ENCODE measurements at places on chromosomes 2 and 18. TPM values are rescaled to one million over a fixed set of nuclear protein-coding genes. Genes with fewer than 3 reads are reported as not detected.

Gene COBLL1
- 8.9 TPM for total RNA-seq

Gene EPAS1
- total RNA-seq = 11.0 TPM

Gene CRYGC
- total RNA-seq = not detected

Gene FAHD2B
- total RNA-seq = 26.1 TPM

Gene RIOK3
- 54.7 TPM for total RNA-seq

Gene ASB18
- not detected for total RNA-seq

Gene TMEFF2
- total RNA-seq = 46.8 TPM

Gene AKAIN1
- total RNA-seq = not detected

- H3K27me3 ChIP-seq = no peaks in the 10 kb centered on the region
- no peak for DNase-seq
- H3K4me3 ChIP-seq = no peak overlapping the region
Measured at GRCh38 chr2:205650931-205651330, 31.4 kb upstream of the NRP2 start.

DNA sequence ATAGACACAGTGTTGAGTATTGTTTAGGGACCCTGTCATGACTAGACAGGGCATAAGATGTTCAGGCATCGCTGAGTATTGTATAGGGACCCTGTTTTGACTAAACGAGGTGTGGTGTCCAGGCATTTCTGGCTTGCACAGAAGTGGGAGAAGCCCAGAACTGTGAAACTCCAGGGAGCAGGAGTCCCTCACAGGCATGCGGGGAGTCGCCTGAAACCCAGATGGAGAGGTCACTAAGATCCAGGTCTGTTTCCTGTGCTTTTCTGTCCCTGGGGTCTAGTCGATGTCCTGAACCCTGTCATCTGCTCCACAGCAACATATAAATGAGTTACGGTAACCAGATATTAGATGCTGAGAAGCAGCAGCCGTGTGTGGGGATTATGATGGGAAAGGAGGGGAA is 469.0 kb upstream of the SALL3 start:
- peak; percentile 60 for DNase-seq
- H3K4me1 ChIP-seq = peaks cover 4% of the 10 kb centered on the region
- no peak overlapping the region for H3K27ac ChIP-seq
- no peaks in the 10 kb centered on the region for H3K36me3 ChIP-seq
- H3K27me3 ChIP-seq = no peaks in the 10 kb centered on the region

DNA sequence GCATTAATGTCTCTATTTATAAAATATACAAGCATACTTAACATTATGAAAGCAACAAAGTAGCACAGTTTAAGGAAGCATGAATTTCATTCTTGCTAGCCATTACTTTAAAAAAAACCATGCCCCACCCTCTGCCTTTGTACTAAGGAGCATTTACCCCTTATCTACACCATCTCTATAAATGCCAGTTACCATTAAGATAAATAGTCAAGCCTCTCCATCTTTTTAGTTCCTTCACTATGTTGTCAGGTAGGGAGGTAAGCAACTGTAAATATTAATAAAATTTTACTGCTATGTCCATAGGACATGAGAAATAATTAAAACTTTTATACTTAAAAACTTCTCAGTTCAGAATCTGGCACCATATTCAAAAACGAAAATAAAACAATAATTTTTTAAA is 42.1 kb downstream of the ROCK1 start:
- H3K4me3 ChIP-seq = no peak overlapping the region
- peaks cover 30% of the 10 kb centered on the region for H3K4me1 ChIP-seq
- H3K27me3 ChIP-seq = no peaks in the 10 kb centered on the region
- DNase-seq = no peak
- H3K36me3 ChIP-seq = peaks cover 9% of the 10 kb centered on the region
- no peak overlapping the region for H3K27ac ChIP-seq

DNA sequence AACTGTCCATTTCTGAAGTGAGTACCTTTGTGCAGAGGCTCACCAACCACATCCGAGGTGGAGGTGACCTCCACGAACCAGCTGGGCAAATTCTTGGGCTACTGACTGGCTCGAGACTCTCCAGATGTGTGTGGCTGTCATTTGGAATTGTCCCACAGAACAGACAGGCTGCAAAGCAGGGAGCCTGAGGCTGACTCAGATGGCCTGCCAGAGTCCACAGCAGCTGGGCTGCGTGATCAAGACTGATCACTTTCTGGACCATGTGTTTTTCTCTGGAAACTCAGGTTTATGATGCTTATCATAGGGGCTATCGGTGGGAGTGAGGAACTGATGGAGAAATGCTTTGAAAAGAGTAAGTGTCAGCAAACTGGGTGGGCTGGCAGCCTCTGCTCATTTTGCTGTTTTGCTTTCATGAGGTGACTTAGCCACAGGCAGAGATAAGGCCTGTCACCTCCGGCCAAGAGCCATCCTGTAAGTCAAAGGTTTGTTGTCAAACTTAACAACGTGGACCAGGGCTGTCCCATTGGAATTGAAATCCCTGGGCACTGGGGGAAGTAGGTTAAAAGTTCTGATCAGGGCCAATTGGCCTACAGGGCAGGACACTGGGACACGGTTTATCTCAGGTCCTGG is 120.4 kb downstream of the LIPG start:
- no peaks in the 10 kb centered on the region for H3K27me3 ChIP-seq
- H3K36me3 ChIP-seq = no peaks in the 10 kb centered on the region
- no peak overlapping the region for H3K27ac ChIP-seq
- no peak overlapping the region for H3K4me3 ChIP-seq
- no peaks in the 10 kb centered on the region for H3K4me1 ChIP-seq

GRCh38 chr2:237695201-237695780 is 67.9 kb downstream of the LRRFIP1 start:
- H3K4me3 ChIP-seq = peak overlapping the region; percentile 11
- DNase-seq = no peak
- no peaks in the 10 kb centered on the region for H3K27me3 ChIP-seq
- no peaks in the 10 kb centered on the region for H3K36me3 ChIP-seq

GRCh38 chr2:9666306-9666705 is 35.5 kb upstream of the YWHAQ start:
- peak overlapping the region; percentile 56 for H3K27ac ChIP-seq
- H3K36me3 ChIP-seq = no peaks in the 10 kb centered on the region
- H3K4me1 ChIP-seq = peaks cover 47% of the 10 kb centered on the region
- no peak overlapping the region for H3K4me3 ChIP-seq

DNA sequence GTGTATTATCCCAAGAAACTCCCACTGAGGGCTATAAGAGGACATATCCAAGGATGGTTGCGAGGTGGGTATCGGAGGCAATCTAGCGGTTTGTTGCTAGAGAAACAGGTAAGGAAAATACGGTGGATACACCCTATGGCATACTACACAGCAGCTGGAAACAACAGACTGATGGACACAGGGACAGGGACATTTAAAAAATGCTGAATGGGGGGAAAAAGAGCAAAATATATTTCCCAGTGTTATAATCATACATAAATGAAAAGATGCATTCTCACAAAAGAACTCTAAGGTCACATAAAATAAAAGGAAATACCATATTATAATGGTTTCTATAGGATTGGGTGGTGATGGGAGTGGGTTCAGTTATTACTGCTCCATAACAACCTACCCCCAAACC is 95.9 kb downstream of the SMC6 start:
- H3K27me3 ChIP-seq = no peaks in the 10 kb centered on the region
- H3K27ac ChIP-seq = no peak overlapping the region
- peaks cover 15% of the 10 kb centered on the region for H3K36me3 ChIP-seq
- no peak overlapping the region for H3K4me3 ChIP-seq
- no peaks in the 10 kb centered on the region for H3K4me1 ChIP-seq
- DNase-seq = no peak

- DNase-seq = no peak
- peak overlapping the region; percentile 65 for H3K4me3 ChIP-seq
- H3K27ac ChIP-seq = no peak overlapping the region
- peaks cover 58% of the 10 kb centered on the region for H3K27me3 ChIP-seq
- peaks cover 13% of the 10 kb centered on the region for H3K4me1 ChIP-seq
Measured at GRCh38 chr2:227164763-227165291, 403 bp downstream of the COL4A3 start.

DNA sequence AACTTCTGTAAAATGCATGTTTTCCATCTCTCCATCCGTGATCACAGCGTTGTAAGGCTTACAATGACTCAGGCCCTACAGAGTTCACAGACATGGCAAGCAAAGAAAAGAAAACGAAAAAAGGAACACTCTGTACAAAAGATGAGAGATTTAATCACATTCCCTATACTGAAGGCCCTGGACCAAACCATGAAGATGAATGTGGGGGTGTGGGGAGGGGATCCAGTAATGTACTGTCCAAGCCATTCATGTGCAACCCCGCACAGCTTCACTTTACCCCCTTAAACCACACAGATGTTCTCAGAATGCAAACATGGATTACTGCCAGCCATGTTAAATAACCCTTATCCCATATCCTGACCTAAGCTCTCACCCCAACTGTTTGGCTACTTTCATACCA is 391.1 kb downstream of the NCKAP5 start:
- H3K4me1 ChIP-seq = no peaks in the 10 kb centered on the region
- H3K4me3 ChIP-seq = no peak overlapping the region
- H3K27me3 ChIP-seq = no peaks in the 10 kb centered on the region
- DNase-seq = no peak
- no peak overlapping the region for H3K27ac ChIP-seq

DNA sequence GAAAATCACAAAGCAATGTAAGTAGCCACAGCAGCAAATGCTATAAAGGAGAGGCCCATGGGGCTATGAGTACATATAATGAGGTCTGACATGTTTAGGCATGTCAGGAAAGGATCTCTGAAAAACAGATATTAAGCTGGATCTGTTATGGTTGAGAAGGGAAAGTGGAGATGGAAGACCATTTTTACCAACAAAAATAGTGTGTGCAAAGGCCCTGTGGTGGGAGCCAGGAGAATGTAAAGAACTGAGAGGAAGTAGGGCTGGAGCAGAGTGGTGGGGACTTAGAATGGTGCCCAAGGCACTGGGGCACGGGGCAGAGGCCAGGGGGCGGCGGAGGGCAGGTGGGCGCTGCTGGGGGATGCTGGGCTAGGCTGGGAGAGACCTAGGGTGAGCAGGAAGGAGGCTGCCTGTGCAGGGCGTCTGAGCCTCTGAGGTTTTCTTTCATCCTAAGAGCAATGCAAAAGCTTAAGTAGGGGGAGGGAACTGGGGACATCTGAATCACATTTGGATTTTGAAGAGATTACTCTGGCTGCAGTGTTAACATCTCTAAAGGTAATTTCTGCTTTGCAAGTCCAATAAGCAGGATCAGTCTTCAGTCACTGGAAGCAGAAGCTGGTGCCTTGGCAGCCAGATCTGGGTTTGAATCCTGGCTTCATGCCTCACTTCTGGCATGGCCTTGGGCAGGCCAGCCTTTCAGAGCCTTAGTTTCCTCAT is 4.9 kb upstream of the AGFG1 start:
- H3K27ac ChIP-seq = peak overlapping the region; percentile 1
- no peak overlapping the region for H3K4me3 ChIP-seq
- no peaks in the 10 kb centered on the region for H3K36me3 ChIP-seq
- no peaks in the 10 kb centered on the region for H3K27me3 ChIP-seq

DNA sequence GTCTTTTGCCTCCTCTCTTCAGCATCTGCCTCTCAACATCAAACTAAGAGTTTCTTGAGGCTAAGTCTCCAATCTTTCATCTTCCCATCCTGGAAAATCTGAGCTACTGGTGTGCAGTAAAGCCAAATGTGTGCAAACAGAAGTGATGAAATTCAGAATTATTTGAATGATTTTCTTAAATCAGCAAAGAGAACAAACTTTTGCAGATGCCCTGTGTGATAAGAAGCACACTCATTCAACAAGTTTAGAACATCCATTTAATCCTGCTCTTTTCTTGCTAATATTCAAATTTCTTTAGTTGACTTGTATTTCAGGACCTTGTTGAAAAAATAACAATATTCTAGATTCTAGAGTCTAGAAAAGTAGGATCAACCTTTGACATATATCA is 1374.9 kb upstream of the CELF4 start:
- DNase-seq = no peak
- H3K36me3 ChIP-seq = no peaks in the 10 kb centered on the region
- no peak overlapping the region for H3K4me3 ChIP-seq
- no peaks in the 10 kb centered on the region for H3K4me1 ChIP-seq

DNA sequence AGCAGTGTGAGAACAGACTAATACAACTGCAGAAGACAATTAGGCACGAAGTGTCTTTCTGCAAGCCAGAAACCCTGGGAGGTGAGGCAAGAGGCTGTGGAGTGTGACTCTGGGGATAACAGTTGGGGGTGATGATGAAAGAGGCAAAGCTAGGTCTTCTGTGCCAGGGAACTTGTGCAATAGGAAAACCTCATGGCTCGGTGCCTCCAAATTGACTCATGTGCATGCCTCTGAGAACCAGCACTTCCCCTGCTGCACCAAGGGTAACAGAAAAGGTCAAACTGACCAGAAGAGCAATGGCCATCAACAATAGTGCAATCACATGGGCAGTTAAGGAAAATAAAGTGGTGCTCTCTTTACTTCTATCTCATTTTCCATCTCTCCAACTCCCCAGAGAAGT is 136.4 kb downstream of the SCG2 start:
- no peak overlapping the region for H3K4me3 ChIP-seq
- H3K4me1 ChIP-seq = peaks cover 39% of the 10 kb centered on the region
- no peaks in the 10 kb centered on the region for H3K36me3 ChIP-seq
- H3K27me3 ChIP-seq = no peaks in the 10 kb centered on the region
- H3K27ac ChIP-seq = peak overlapping the region; percentile 70

DNA sequence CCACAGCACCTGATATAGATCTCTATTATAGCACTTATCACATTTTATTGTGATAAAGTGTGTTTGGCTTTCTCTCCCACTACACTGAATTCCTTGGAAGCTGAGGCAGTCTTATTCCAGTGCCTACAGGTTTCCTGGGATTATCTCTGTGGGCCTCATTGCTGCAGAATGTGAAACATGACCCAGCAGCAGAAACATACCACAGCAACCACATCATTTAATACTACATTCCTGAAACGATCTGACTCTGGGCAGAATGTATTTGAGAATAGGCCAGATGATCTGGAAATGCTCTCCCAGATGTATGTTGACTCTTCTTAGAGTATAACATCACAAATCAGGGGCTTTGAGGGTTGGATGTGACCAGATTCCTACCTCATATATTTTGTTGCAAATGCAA is 323.5 kb upstream of the TANK start:
- H3K27me3 ChIP-seq = no peaks in the 10 kb centered on the region
- DNase-seq = no peak
- H3K4me1 ChIP-seq = peaks cover 24% of the 10 kb centered on the region
- no peak overlapping the region for H3K4me3 ChIP-seq
- H3K36me3 ChIP-seq = no peaks in the 10 kb centered on the region
- H3K27ac ChIP-seq = peak overlapping the region; percentile 84

DNA sequence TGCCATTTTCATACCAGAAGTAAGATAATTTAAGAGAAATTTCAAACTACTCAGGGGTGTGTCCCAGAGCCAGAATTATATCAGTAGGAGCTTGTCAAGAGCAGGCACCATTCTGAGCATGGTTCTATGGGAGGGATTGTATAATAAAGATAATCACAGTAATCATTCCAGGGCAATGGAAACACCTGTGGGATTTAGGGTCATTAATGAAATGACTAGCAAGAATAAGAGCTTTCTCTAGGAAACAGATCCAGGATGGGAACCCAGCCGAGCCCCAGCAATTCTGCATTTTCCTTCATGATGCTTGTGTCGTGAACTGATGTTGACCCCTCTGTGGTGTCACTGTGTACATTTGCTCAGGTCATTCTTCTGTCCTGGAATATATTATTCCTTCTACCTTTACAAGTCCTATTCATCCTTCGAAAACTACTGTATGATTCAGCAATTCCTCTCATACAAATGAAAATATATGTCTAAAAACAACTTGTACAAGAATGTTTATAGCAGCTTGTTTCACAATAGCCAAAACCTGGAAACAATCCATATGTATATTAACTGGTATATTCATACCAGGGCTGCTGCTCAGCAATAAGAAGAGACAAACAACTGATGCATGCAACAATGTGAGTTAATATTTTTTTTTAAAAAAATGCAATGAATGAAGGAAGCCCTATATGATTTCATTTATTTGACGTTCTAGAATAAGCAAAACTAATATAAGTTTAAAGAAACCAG is 687.8 kb upstream of the KLHL29 start:
- H3K4me3 ChIP-seq = no peak overlapping the region
- DNase-seq = no peak
- H3K36me3 ChIP-seq = no peaks in the 10 kb centered on the region
- no peaks in the 10 kb centered on the region for H3K4me1 ChIP-seq

Measured in osteocyte (in vitro differentiated cells).